SJSA1 (cell line): ENCODE measurements at places on chromosomes 6 and 20. TPM values are rescaled to one million over a fixed set of nuclear protein-coding genes. Genes with fewer than 3 reads are reported as not detected.

BPIFB6 gene
- not detected in 2 replicates for total RNA-seq

SFT2D1 gene
- 88.2 and 101 TPM in 2 replicates for total RNA-seq

SLC26A8 gene
- total RNA-seq = not detected in 2 replicates

GRCh38 chr6:87351583-87351982, 7.0 kb downstream of the C6orf163 start:
- no peak for DNase-seq

GRCh38 chr20:389220-389619, 8.7 kb downstream of the TRIB3 start:
- no peak for DNase-seq

- DNase-seq = no peak
Measured at GRCh38 chr6:159935633-159936032, 33.2 kb upstream of the IGF2R start.

- no peak for DNase-seq
Measured at GRCh38 chr6:146361128-146361924, 182.3 kb upstream of the RAB32 start.

- peak; percentile 95 for DNase-seq
Measured at GRCh38 chr6:43427406-43428111, at the start of gene ABCC10. TSS of gene ABCC10 (plus strand) at chr6:43427541. CDS start at chr6:43427979, 438 bp downstream.

- DNase-seq = no peak
Measured at GRCh38 chr6:162344646-162345010, 382.9 kb downstream of the PRKN start.

- peak; percentile 47 for DNase-seq
Measured at GRCh38 chr6:16409531-16410441, 171.4 kb downstream of the GMPR start.
